ENCODE measurements at places on chromosomes 6 and 20.

DNA sequence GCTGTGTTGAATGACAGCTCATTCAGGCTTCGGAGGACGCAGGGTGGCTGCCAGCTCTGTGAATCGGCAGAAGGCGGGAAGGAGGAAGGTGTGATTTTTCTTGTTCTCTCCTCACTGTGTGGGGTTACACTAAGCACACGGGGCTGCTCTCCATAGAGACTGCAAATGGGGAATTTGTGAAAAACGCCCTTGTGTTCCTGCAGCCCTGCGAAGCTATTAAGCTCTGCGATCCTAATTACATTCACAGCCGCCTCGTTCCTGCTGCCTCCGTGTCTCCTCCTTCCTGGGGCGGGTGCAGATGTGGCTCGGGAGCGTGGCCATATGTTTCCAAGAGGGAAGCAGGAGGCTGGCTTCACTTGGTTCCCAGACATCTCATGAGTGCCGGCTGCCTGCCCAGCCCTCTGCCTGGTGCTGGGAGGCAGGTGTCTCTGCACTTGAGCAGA lies 124.0 kb downstream of the TOX2 start:
- DNase-seq, result peak; percentile 3

DNA sequence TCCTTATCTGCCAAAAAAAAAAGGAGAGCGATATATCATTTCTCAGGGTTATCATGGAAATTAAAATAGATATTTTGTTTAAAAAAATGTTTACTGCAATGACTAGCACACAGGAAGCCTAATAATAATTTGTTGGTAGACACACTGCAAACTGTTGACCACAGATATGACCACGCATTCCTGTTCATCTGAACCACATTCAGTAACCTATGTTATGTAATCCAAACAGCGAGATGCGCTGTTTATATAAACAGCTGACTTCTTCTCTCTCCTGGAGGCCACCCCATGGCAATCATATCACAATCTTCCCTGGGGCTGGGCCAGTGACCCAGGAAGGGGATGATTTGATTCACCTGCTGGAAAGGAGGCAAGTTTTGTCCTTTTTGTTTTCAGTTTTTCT lies 129.3 kb upstream of the UST start:
- no peak for DNase-seq

GRCh38 chr6:100845676-100846075 lies 35.5 kb downstream of the ASCC3 start:
- DNase-seq, result no peak

- no peak for DNase-seq
Observed at GRCh38 chr6:6798448-6798860, 209.9 kb downstream of the LY86 start.

GRCh38 chr20:1164871-1165270 lies 19.9 kb downstream of the TMEM74B start:
- DNase-seq, result no peak

DNA sequence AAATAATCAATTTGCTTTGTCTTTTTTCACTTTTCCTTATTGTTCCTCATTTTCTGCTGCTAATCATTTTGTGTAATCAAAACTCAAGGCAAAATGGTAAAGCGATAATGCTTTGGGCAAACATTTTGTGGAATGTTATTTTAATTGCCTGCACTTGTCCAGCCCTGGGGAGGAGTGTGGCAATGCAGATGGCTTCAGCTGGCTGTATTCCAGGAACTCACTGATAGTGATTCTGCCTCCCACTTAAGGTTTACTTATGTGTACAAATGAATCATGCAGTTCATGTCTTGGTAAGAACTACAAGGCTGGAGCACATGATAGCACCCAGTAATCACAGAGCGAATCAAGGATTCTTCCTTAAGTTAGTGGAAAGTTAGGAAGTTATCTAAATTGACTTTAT lies 107.8 kb downstream of the COL19A1 start:
- DNase-seq, result peak; percentile 66

GRCh38 chr6:113713665-113714064 lies 143.5 kb upstream of the MARCKS start:
- no peak for DNase-seq

- DNase-seq, result no peak
Observed at GRCh38 chr6:127289934-127290333, 23.3 kb downstream of the RNF146 start.

- DNase-seq, result no peak
Observed at GRCh38 chr20:50152394-50153152, 950 bp downstream of the PEDS1 start.

DNA sequence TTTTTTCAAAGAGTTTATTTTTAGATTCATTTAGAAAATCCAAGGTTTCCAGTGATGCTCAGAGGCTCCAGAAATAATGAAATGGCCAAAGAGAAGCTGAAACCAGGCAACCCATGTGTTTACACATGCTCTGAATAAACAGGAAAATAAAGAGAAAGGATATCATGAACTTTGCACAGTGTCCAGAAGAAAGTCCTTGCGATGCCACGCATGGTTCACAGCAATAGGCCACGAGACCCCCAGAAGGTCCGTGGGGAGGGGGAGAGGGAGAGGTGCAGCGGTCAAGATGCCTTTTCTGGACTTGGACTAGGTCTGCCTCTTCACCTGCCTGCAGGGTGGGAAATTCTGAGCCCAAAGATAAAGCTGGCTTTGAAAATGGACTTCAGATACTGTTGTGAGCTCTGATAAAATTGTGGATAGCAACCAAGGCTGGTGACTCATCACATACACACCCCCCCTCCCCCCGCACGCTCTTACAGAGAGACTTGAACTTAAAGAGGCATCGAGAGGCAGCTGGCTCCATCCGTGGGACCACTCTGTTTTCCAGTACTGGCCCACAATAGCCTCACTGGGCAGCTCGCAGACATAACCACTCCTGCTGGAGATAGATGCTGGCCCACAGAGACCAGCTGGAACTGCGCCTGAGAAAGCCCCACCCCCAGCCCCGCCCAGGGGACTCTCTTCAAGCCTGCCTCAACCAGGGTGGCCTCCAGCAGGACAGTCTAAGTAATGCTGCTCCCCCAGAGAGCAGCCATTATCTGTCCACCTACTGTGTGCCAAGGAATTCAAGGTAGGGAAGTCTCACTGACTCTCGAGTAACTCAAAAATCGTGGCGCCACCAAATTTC lies 21.2 kb upstream of the NFATC2 start:
- no peak for DNase-seq

- DNase-seq, result no peak
Observed at GRCh38 chr20:43985121-43985520, 70.5 kb downstream of the TOX2 start.

DNA sequence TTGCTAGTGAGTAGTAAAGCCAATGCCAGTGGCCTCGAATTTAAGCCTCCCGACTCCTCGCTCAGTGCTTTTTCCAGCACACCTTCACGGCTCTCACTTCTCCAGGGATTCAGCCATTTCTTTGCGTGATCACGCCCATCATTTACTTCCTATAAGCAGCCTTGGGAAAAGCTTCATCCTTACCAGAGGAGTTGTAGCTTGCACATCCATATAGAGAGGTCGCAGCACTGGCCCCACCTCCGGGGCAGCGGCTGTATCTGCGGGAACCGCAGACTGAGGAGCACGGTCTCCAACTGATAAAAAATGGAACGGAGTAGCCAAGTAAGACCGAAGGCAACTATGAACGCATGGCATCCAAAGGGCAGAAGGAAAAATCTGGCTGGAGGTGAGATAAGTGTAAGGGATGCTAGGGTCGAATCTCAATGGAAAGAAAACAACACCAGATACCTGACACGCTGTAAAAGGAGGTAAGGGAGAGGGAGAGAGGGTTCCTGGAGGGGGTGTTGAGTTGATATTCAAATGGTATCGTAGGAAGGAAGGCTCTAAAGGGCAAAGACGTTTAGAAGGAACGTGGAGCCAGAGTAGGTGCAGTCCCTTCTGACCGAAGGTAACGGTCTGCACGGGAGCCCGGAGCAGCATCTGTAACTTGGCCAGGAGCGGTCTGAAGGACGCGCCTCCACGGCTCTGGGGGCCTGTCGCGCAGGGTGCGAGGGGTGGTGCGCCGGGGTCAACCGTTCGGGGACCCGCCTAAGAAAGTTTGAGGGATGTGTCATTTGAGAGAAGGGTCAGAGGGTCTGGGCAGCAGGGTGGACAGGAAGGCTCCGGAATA lies 640 bp downstream of the NFS1 start:
- no peak for DNase-seq

GRCh38 chr6:93242049-93242448 lies 177.3 kb downstream of the EPHA7 start:
- DNase-seq, result no peak

- DNase-seq, result no peak
Observed at GRCh38 chr6:131129689-131130553, 5.3 kb upstream of the AKAP7 start.

DNA sequence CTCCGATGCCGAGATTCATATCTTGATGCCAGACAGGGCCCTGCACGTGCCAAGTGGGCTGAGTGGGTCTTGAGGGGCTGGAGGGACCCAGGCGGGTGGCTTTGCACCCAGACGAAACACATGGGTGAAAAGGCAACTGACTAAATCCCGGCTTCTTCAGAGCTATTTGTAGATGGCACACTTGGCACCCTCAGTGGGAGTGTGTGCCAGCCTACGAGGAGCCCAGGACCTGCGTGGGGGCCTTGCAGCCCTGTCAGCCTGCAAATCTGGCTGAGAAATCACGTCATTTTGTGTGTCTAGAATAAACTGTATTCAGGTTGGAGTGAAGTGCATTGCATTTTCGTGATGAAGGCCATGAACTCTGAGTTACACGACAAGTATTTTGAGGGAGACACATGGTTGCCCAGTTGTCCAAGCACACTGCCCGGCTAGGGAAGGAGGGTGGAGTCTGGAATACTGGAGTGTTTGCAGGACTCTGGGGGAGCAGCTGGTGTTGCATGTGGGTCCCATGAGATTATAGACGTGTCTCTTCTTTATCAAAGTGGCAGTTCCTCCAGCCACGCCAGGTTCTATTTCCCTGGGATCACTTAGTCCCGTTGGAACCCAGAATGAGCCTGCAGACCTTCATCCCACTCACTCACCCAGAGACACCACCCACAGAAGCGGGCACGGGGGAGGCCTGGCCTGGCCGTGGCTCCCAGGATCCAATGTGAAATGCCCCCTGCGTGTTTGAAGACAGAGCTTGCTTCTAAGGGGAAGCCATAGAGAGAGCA lies 60.2 kb downstream of the DLL1 start:
- no peak for DNase-seq

GRCh38 chr20:13348311-13349234 lies 127.5 kb downstream of the ISM1 start:
- DNase-seq, result no peak

DNA sequence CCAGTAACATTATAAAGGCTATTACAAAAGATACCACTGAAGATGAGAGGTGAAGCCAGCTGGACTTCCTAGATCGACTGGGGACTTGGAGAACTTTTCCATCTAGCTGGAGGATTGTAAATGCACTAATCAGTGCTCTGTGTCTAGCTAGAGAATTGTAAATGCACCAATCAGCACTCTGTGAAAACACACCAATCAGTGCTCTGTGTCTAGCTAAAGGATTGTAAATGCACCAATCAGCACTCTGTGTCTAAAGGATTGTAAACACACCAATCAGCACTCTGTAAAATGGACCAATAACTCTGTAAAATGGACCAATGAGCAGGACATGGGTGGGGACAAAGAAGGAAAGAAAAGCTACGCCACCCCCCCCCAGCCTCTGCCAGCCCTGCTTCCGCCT lies 13.6 kb upstream of the RPS10 start:
- DNase-seq, result no peak

GRCh38 chr6:67210450-67210849 lies 1424.6 kb upstream of the ADGRB3 start:
- no peak for DNase-seq

DNA sequence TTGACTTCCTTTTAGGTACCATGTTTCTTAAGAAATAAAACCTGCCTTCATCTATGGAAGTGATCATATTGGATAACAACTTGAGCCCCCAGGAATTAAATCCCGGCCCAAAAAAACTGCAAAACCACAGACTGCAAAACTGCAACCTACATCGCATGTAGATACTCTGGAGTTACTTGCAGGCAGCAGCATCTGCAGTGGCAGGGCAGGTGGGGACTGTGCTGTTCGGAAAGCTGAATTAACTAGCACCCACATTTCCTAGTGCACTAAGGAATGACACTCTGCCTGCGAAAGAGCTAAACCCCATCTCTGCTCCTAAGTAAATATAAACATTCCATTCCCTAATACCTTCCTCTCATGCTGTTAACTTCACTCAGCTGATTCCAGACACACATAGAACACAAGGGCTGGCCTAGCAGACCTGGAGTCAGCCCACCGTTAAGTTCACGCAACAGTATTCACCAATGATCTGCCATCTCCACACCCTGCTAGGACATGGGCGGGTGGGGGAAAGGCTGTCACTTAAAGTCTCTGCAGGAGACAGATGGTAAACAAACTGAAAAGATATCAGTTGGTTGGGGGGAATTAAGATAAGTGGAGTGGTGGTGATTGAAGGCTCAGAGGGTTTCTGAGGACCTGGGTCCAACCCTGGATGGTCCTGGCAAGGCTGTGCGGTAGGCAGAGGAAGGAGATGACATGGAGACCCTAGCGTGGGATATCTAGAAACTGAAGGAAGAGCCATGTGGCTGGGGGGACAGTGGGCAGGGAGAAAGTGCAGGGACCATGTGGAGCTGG lies 128.4 kb downstream of the SYCP2 start:
- no peak for DNase-seq

- no peak for DNase-seq
Observed at GRCh38 chr6:109076377-109076776, 18.3 kb downstream of the SESN1 start.

GRCh38 chr6:110337486-110337885 lies 20.7 kb downstream of the METTL24 start:
- no peak for DNase-seq

DNA sequence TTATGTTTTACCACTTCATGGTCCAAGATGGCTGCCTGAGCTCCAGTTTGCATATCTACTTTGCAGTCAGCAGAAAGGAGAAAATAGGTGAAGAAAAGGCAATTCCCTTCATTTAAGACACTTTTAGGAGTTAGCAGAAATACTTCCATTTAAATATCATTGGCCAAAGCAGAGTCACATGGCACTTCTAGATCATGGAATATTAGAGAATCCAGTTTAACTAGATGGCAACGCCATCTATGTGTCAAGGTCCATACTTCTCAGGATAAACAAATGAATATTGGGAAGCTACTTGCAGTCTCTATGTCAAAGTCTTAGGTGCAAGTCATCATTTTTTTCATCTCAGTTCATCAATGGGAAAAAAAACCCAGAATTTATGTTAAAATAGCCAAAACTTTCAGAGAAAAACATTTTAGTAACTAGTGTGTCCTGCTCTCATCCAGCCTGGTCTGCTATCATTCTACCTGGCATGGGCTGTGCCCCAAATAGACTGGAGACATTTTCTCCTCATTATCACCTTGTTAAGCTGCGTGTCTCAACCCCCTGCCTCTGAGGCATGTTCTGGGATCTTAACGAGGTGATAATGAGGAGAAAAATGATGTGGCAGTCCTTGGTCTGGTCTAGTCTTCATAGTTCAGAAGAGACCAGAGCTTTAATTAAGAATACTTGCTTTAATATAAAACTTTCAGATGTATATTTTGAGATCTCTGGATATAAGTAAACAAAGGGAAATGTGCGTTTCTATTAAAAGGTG lies 227.3 kb downstream of the TBX18 start:
- DNase-seq, result no peak

Measured in NCI-H446 treated with DMSO at 0.1 percent for 48 hours (cell line).